Sigmoid colon (tissue), 7 donors: ENCODE measurements at places on chromosomes 1 and 21.

DNA sequence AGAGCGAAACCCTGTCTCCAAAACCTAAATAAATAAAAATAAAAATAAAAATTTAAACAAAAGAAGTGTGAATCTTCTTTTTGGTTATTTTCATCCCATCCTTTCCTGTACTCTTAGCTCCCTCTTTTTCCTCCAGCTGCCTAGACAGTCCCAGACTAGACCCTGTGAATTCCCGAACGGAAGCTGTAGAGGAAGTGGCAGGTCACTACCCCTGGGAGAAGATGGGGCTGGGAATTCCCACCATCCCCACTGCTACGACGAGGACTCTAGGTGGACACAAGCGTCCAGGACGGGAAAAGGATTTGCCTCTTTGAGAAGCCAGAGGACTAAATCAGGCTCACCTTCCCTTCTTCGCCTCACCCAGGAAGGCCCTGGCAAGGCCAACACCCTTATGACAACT is 12.6 kb downstream of the RHBDL2 start:
- DNase-seq, result no peak

DNA sequence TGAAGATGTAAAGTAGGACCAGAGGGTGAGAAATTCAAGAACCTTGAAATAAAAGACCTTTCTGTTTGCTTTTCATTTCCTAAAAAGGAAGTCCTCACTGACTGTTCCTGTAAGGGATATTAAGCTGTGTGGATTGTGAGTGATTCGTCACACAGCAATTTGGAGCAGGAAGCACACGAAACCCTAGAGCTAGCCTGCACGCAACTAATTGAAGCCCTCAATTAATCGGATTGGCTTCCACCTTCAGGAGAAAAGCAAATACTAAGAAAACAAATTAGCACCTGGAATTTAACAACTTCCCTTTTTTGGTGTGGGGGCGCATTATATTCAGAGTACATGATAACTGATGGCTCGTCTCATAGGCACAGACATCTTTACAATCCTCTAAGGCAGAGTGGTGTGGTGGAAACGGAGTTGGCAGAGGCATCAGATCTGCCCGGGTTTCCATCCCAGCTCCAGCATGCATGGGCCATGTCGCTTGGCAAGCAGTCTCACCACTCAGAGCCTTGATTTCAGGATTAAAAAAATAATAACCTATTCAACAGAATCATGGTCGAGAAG is 95.2 kb downstream of the KCNJ15 start:
- no peak for DNase-seq

DNA sequence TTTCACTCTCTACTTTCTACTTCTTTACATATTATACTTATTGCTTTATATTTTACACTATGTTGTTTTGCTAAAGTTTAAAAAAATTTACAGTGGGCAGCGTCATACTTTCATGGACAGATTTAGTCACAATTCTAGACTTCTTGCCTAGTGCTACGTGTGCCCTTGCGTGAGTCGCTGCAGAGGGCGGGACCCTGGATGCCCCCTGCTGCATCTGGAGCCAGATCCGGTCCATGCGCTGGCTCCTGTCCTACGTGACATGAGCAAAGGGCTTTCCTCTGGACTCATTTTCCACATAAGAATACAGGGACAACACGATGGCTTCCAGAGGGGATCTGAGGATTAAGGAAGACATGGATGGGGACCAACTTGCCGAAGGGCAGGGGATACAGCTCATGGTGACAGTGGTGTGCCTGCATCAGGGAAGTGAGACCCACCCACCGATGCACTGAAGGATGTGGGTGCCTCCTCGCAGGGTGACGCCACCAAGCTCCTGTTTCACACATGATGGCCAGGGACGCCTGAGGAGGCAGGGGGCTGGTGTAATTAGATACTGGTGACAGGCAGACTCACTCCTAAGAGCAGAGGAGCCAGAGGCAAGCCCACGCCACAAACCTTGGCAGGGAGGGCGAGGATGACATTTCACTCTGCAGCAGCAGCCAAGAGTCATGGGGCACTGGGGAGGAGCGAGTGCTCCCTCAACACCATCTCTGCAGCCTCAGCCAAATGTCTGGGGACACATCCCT is 86.6 kb downstream of the DMRTB1 start:
- DNase-seq, result peak; percentile 26

DNA sequence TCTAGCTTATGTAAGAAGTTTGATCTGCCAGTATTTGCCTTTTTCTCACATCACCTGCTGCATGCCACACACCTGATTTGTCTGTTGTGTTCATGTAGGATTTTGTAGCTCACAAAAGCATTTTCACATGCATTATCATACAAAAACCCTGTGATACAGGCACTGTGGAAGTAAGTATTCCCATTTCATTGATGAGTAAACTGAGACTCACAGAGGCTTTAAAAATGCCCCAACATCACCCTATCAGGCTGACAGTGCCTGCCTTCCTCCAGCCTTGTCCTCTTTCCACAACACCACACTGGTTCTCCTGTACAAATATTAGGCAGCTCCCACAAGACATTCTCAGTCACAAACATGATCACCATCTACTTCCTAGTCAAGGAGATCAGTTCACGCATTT is 85.9 kb upstream of the UBE2U start:
- DNase-seq, result no peak

- no peak for DNase-seq
Observed at GRCh38 chr1:185035258-185035657, 10.1 kb upstream of the RNF2 start.

- DNase-seq, result peak; percentile 48
Observed at GRCh38 chr1:30689901-30690645, 33.3 kb downstream of the MATN1 start.

DNA sequence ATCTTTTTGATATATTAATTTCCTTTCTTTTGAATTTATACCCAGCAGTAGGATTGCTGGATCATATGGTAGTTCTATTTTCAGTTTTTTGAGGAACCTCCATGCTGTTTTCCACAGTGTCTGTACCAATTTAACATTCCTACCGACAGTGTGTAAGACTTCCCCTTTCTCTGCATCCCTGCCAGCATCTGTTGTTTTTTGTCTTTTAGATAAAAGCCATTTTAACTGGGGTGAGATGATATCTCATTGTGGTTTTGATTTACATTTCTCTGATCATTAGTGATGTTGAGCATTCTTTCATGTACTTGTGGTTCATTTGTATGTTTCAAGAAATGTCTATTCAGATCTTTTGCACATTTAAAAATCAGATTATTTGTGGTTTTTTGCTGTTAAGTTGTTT is 62.4 kb upstream of the STUM start:
- DNase-seq, result no peak
